ENCODE measurements at places on chromosomes 6 and 20. TPM values are rescaled to one million over a fixed set of nuclear protein-coding genes. Genes with fewer than 3 reads are reported as not detected.

DNA sequence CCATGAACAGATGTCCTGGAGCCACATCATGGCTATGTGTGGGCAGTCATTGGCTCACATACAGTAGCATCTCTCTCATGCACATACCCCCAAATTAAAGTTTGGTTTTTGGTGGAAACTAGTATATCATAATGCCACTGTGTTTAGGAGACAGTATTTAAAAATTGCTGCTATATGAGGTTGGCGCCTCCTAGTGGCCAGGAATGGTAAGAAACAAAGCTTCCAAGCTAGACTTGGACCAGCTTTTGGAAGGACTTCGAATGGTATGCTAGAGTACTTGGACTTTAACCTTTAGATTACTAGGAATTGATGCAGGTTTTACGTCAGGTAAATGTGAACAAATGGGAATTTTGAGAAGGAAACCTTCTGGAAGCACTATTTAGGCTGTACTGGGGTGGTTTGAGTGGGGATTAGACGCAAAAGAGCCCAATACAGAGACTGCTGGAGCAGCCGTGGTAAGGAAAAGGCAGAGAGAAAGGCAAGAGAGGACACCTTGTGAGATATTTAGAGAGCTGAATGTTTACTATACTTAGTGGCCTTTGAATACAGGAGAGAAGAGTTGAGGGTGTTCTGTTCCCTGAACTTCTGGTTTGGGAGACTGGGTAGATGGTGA lies 23.8 kb downstream of the PRSS35 start:
- DNase-seq = no peak

DNA sequence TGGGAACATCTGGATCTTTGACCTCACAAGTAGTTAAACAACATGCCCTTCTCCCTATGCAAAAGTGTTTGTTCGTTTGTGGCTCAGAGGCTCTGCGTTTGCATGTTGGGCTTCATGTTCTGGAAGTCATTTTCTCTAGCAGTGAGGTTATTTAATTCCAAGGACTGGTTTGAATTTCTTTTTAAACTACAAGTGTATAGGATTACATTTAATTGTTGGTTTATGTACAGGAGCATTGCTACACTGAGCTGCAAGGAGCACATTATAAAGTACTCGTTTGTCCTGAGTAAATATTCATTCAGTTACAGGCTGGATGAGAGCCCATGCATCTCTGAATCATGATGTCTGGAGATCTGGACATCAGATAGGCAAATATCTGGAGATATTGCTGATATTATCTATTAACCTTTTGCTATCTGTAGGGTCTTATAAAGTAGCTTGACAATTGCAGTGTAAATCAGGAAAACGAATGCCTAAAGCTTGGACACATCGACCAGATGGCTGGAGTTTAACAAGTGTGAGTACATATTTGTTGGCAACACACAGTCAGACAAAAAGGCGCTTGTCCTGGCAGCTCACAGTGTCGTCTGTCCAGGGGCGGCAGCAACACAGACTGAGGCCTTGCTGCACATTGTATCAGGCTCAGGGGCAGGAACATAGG lies 84.6 kb downstream of the PDE7B start:
- DNase-seq = no peak

DNA sequence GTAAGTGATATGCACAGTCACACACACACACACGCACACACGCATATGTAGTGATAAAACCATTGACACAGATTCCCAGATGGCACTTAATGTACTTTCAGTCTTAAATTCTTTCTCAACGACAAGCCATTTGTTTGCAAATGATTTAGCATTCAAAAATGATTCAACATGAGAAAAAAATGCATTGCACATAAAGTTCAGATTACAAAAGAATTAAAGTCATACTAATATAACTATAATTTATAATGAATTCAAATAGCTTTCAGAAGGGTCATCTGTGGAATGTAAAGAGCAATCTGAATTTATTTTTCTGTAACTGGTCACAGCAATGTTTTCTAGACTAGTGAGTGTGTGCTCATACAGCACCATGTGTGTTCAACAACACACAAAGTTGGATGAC lies 521.6 kb upstream of the ZNF337 start:
- no peak for DNase-seq

The FUT9 gene
- total RNA-seq = 67.1 TPM

GRCh38 chr6:113476937-113477839 lies 380.0 kb upstream of the MARCKS start:
- no peak for DNase-seq
